8988T (cell line): ENCODE measurements at places on chromosomes 13 and 19.

DNA sequence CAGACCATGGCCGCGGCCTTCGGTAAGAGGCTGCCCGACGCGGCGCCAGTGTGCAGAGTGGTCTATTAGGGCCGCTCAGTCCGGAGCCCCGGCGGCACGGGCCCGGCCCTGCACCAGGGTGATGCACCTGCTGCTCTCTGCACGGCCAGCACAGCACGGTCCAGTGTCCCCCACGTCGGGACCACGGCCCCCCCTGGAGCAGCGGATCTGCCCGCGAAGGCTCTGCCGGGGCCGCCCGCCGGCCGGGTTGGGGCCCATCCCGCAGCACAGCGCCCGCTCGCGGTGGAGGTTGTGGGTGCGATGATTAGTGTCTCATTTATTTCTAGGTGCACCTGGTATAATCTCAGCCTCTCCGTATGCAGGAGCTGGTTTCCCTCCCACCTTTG lies 7.9 kb downstream of the PTBP1 start:
- DNase-seq = no peak

DNA sequence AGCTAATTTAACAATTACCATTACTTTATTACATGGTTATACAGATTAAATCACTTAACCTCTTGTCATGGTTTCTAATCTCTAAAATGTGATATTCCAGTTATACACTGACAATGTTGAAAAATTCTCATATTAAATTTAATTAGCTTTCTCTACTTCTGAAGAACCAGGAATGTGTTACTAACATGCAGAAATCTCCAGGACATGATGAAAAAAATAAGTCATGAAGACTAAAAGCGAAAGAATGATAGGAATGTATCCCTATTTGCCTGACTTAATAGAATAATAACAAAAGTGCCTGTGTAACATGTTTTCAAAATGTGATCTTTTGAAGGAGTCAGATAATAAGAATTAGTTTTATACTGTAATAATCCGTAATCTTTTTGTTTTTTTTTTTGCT lies 2823.7 kb upstream of the PCDH20 start:
- no peak for DNase-seq

GRCh38 chr13:33184530-33184929 lies 101.0 kb downstream of the STARD13 start:
- DNase-seq = no peak

DNA sequence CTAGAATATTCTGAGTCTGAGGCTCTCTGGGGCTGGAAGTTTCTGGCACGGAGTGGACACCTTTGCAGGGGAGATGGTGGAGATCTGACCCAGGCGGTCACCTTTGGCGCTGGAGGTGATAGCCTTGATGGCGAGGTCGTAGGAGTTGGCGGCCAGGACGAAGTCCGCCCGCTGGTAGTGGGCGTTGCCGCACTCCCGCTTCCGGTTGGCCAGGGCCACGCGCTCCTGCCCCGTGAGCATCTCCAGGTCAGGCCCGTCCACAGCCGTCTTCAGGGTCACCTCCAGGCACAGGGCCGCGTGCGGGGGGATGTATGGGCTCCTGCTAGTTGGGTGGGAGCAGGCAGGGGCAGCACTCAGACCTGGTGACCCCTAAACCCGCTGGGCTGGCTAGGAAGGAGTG lies 5.3 kb downstream of the FKBP8 start:
- DNase-seq = no peak

DNA sequence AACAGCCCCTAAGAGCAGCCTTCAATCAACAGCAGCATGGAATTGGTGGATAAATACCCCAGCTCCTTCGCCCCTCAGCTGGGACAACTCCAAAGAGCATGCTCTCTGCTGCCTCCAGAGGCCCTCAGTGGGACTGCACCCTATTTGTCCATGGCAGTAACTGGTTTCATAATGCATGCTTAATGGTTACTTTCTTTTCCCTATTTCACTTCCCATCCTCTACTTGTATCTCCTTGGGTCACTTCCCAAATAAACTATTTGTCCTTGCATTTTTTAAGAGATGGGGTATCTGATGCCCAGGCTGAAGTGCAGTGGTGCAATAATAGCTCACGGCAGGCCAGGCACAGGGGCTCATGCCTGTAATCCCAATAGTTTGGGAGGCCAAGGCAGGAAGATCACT lies 13.5 kb upstream of the TPM4 start:
- DNase-seq = no peak

DNA sequence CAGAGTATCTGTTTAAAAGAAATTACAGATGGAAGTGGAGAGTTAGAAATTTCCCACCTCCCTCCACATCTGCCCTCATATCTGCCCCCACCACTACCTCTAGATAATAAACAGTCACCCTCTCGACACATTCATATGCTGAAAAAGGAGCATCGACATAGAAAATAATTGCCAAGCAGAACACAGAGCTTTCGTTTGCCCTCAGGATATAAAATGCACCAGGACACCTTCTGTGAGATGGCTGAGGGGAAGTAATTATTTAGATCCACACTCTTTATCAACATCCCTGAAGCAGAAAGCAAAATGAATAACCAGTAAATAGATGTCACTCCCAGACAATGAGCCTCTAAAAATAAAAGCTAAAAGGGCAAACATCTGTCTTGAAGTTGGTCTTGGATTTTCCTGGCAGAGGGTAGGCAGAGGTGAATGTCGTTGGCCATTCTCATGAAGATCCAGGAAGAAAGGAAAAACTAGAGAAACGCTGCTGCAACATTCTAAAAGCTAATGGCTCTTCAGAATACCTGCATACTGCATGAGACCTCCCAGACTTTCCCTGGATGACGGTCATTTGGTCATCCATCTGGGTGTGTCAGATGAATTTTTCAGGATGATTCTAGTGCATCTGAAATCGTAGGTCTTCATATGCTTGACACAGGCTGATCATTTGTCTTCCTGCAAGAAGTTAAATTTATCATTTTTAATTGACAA lies 527.5 kb downstream of the RFC3 start:
- no peak for DNase-seq

DNA sequence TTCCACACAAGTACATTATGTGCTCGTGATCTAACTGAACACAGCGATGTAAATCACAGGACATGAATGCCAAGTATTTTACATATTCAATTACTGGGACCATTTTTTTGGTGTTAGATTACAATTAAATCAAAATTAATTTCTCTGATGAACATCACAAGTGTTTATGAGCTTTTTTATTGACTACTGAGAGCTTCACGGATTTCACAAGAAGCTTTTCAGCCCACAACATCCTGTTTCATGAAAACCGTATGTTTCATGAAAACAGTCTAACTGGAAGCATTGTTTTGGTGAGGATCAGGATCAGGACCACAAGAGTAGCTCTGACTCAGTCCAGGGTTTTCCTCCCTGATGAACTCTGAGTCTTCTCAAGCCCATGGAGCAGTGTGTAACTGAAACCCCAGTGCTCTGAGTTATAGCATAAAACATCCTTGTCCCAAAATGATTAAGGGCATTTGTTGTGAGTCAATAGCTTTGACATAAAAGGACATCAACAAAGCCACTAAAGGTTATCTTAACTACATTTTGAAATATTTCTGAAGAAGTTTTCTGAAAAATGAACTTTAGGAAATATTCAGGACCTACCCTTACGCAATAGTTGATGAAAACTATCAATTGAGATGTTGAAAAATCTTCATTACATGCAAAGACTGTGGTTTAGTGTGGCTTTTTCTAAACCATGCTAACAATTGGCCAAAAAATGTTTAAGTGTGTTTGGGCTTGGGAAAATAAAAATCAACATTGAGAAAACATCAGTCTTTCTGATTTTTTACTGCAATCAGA lies 49.3 kb downstream of the UFM1 start:
- no peak for DNase-seq

DNA sequence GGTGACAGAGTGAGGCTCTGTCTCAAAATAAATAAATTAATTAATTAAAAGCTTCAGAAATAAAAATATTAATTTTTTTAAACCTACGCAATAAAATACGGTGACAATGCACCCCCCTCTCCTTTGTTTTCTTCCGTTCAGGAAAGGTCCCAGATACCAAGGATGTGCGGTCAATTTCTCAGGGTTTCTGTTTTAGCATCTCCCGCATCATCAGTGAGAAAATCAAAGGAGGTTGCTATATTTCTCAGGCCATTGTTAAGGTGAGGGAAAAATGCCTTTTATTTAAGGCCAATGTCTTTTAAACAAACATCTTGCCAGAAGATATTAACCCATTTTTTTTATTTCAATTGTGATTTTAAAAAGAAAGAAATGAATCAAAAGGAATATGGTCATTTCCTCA lies 111.7 kb downstream of the INSR start:
- no peak for DNase-seq

GRCh38 chr13:106151056-106151699 lies 384.3 kb downstream of the EFNB2 start:
- peak; percentile 20 for DNase-seq

DNA sequence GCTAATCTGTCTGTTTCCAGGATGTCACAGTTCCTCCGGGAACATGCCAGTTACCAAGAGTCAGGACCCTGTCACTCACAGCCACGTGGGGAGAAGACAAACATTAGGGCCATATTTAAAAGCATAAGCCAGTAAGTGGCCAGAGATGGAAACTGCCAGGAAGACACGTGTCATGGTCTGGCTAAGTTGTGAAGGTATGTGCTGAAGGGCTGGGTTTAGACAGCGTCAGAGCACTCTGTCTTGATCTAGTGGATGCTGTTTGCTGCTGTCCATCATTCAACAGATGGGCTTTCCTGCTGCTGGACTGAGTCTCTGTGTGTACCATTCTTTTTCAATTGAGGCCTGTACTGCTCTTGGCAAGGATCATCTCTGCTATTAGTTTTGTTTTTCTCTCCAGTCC lies 128.6 kb downstream of the HS6ST3 start:
- DNase-seq = no peak

- no peak for DNase-seq
Measured at GRCh38 chr19:51240866-51241265, 10.0 kb upstream of the SIGLECL1 start.

GRCh38 chr13:111017755-111018459 lies 97.2 kb upstream of the ARHGEF7 start:
- DNase-seq = no peak

GRCh38 chr13:44697058-44697457 lies 120.9 kb upstream of the TSC22D1 start:
- DNase-seq = no peak

- no peak for DNase-seq
Measured at GRCh38 chr19:1310853-1311180, 25.1 kb downstream of the EFNA2 start.

GRCh38 chr19:1265615-1266128 lies 3.5 kb upstream of the CIRBP start:
- no peak for DNase-seq

GRCh38 chr19:47096721-47097120 lies 16.9 kb downstream of the ZC3H4 start:
- no peak for DNase-seq

- no peak for DNase-seq
Measured at GRCh38 chr13:77397636-77398035, 70.7 kb upstream of the MYCBP2 start.

GRCh38 chr19:29840066-29840950 lies 28.5 kb downstream of the CCNE1 start:
- DNase-seq = no peak

GRCh38 chr13:110187641-110188161 lies 119.3 kb downstream of the COL4A1 start:
- no peak for DNase-seq

GRCh38 chr13:28496188-28496564 lies 1.2 kb upstream of the FLT1 start:
- no peak for DNase-seq

- DNase-seq = no peak
Measured at GRCh38 chr13:99501848-99502301, 603 bp downstream of the TM9SF2 start.

DNA sequence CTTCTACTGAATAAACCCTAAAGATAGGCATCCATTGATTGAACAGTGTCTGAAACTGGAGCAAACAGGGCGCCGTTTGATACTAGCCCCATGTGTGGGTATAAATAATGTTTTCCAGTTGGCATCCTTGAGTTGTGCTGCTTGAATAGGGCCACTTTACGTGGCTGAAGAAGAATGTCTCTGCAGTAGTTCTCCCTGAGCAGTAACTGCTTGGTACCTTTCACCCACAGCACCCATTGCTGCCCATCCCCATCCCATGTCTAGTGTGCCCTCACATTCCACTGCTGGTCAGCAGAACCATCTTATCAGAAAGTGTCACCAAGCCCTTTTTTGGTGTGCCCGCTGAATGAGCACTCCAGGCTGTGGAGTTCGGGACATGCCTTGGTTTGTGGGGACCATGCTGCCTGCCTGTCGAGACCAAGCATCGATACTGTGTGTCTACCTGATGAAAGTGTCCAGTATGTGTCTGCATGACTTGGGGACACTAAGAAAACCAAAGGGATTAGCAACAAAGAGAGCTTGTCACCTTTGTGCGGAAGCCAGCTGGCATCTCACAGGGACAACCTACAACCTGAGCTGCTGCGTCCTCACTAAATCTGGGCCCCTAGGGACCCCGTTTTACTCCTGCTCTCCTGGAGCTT lies 162.0 kb downstream of the TM9SF2 start:
- DNase-seq = no peak
